ENCODE measurements at places on chromosomes 5 and 9.

DNA sequence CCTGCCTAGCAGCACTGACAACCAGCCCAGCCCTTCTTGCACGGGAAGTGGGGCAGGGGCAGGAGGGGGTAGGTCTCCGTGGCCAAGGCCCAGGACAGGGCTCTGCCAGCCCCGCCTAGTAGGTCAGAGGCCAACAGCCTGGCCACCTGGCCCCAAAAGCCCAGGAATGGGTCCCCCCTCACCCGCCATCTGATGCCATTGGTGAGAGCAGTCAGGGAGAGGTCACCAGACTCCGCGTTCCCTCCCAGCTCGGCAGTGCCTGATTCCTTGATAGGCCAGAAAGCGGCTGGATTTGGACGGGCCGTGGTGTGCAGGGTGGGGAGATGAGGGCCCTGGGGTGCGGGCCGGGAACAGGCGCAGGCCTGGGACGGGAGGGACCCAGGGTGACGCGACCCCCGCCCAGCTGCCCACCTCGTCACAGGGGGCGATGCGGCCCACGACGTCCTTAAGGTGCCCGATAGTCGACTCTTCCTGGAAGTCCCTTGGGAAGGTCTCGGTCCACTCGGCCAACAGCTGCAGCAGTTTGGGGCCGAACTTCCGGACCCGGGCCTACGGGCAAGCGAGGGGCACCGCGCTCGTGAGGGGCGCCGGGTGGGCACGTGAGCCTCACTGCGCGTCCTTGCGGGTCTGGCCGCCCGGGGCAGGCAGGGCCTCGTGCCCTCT lies 64.5 kb upstream of the RNF130 start:
- no peak for DNase-seq

- no peak for DNase-seq
These were observed 8.3 kb upstream of the RETREG1 start for GRCh38 chr5:16625096-16625495.

DNA sequence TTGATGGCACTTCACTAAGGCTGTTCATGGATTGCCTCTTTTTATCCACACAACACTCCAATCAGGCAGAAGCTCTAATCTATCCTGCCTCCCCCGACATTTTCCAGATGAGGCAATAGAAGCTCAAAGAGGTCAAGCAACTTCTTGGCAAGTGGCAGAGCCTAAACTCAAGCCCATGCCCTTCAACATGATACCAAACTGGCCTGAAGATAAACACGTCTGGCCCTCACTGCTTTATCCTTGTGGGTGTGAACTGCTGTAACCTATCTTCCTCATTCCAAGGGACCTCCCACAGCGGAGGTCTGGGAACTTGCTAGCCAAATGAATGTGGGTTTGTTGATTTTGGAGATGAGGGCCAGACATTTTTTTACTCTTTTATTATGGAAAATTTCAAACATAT lies 9.5 kb downstream of the SLC35A4 start:
- no peak for DNase-seq

DNA sequence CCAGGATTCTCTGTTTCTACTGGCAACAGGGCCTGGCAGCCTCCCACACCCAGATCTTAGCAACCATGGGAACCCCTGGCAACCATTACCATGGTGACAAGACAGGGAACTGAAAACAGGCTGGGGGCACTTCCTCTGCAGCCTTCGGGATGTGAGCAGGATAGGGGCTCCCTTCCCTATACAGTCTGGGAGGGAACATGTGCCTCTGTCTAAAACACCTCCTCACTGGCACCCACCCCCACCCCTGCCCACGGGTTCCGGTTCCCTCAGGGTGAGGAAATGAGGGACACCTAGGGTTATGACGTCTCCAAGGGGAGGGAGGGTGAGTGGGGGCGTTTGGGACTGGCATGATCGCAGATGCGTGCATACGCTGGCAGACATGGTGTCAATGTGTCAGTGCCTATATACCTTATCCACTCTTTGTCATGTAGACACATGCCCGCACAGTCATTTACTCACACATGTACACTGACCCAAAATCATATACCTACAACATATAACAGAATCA lies 3.0 kb upstream of the DNAJB5 start:
- DNase-seq = peak; percentile 55

DNA sequence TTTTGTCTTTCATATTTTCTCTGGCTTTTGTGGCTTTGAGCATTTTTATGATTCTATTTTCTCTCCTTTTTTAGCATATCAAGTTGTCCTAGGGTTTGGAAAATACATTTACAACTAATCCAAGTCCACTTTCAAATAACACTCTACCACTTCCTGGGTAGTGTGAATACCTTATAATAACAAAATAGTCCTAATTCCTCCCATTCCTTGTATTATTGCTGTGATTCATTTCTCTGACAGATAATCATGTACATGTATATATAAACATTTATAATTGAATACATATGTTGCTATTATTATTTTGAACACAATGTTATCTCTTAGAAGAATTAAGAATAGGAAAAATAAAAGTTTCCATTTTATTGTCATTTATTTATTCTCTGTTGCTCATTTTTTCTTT lies 14.9 kb upstream of the ADAM19 start:
- no peak for DNase-seq

- no peak for DNase-seq
These were observed 6.1 kb upstream of the LHX3 start for GRCh38 chr9:136211006-136211405.

DNA sequence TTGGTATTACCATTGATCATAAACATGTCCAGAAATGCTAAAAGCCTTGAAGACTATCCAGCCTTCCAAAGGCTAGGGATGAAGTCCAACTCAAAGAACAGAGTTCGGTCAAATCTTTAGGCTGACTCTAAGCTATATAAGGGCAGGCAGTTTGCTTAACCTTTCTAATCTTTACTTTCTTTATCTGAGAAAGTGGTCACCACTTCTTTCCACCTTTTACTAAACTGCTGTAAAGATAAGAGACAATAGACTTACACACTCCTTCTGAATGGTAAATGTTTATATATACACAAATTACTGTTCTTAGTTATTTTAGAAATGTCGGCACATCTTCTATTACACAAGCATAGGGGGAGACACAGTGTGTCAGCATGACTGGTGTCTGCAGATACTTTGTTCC lies 100.4 kb downstream of the NREP start:
- DNase-seq = no peak

DNA sequence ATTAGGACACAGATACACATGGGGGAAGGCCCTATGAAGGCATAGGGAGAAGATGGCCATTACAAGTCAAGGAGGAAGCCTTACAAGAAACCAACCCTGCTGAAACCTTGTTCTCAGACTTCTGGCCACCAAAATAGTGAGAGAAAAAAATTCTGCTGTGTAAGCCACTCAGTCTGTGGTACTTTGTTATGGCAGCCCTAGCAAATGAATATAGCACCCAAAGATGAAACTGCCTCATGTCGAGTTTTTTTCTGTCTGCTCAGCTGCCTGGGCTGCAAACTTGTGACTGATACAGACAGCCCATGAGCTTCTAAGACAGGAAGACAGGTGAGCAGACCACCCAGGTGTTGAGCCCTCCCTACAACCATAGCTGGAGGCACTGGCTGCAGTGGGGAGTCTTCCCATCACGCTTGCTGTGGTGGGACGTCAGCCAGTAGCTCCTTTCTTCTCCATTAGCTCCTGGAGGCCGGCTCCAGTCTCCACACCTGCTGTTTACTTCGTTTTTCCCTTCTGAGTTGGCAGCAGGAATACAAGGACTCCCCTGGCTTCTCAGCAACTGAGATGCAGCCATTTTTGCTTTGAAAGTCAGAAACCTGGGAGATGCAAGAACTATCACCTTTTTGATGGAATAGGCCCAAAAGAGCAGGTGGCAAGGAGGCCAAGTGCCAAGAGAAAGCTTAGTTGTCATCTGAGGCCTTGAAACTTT lies 164.9 kb downstream of the SEMA6A start:
- DNase-seq = no peak

DNA sequence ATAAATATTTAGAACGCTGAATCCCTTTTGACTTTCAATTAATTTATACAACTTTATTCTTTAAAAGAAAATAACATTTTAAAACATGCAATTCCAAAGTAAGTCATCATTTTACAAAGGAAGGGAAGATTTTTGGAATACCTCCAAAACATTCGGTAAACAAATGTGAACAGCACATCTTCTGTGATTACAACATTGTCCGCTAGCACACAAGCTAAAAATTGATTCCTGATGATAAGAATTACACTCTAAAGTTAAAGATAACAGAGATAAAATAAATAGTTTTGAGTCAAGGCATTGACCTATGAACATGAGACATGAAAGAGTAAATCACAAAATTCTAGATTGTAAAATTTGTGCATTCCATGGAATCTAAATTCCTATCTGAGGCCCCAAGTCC lies 56.2 kb upstream of the TRAF1 start:
- no peak for DNase-seq

DNA sequence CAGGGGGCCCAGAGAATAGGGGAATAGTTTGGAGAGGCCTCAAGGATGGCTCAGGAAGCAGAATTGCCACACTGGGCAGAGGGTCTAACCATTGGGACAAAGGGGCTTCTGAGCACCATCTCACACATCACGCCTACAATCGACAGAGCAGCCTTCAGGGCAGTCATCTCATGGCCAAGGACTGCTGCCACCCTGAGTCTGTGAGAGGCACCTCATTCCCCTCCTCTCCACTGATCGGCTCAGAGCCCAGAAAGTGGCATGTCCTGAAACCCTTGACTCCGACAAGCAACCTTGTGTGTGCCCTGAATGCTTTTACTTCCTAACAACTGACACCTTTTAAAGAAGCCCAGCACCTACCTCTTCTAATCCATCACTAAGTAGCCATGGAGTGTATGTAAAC lies 128.9 kb upstream of the PTPN3 start:
- DNase-seq = no peak

- no peak for DNase-seq
These were observed 331.3 kb downstream of the ASTN2 start for GRCh38 chr9:117083559-117083958.

GRCh38 chr5:64594601-64595000 lies 88.8 kb downstream of the RGS7BP start:
- DNase-seq = no peak

GRCh38 chr9:4333787-4334186 lies 33.9 kb upstream of the GLIS3 start:
- DNase-seq = no peak

DNA sequence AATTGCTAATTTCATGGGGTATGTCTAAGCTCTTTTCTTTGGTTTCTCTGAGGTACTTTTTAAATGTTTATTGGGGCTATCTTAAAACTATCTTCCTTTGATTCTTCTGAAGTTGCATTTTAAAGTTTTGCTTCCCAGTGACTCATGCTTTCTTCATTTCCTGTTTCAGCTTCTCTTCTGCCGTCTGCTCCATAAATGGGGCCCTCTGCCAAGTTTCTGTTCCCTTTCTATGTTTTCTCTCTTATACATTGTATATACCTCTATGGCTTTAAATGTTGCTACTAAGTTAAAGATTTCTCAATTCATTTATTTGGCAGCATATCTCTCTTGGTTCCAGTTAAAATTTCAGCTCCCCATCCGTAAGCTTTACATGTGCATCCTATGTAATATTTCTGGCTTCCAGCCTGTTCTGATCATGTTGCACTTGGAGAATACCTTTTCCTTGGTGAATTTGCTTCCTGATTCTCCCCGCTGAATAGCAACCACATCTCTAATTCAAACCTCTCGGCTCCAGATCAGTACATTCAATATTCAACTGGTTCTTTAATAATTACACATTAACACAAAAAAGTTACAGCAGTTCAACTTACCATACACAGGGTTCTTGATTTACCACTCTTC lies 125.3 kb downstream of the ST8SIA4 start:
- no peak for DNase-seq

- DNase-seq = no peak
These were observed 7.2 kb downstream of the HMGCS1 start for GRCh38 chr5:43305948-43306565.

DNA sequence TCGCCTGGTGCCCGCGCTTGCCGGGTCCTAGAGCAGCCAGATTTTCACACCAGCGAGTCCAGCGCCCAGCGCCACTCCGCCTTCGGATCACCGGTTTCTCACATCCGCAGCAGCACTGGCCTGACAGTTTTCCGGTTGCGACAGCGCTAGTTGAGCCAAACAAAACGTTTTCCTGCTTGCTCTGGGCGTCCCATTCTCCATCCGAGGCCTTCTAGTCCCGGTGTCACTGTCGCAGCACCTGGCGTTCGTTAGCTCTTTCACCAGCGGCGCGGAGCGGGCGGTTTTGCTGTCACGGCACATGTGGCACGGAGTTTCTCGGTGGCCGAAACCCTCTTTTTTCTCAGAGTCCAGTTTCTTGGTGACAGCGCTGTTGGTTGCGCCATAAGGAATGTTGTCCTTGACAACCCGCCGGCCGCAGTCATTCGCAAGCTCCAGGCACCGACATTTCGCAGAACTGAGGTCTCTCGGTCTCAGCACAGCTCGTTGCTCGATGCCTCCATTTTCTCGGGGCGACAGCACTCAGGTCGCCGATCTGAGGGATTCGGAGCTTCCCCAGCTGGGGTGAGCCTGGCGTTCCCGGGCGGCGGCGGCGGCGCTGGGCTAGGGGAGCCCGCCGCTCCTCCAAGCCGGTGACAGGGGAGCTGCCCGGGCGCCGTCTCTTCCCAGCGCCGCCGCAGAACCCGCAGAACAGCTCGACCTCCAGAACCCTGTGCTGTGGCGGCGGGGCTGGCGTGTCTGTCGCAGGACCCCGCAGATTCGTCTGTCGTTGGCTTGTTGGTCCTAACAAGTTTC lies 47.8 kb downstream of the ANXA2R start:
- DNase-seq = peak; percentile 55

- no peak for DNase-seq
These were observed 323.0 kb downstream of the TMEM167A start for GRCh38 chr5:82754036-82754746.

DNA sequence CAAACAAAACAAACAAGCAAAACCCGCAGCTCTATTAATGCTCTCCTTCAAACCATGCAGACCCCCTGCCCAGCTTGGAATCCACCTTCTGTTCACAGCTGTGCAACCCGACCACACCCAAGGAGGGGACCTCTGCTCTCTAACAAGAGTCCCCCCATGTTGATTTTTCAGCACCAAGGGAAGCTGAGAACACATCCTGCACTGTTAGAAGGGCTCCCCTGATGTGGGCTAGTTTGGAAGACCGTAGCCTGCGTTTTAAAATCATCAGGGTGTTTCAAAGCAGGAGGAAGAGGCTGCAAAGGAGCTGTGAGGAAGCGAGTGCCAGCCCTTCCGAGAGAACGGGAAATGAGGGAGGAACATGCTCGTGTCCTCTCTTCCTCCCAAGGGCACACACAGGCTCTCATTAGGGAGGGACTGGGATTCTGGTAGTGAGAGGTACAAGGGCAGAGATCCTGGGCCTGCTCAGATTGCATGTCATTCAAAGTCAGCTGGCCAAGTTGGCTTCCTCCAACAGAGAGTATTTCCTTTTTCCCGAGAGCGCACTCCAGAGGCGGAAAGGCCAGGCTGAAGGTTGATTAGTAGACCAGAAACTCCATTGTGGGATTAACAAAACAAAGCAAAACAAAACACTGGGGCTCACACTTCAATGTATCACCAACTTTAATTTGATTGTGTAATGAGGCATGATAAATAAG lies 185.9 kb downstream of the SEMA6A start:
- no peak for DNase-seq

- no peak for DNase-seq
These were observed 34.3 kb downstream of the MRPL36 start for GRCh38 chr5:1765141-1765879.

GRCh38 chr5:73687357-73687756 lies 61.4 kb downstream of the ARHGEF28 start:
- no peak for DNase-seq

All from T-helper 9 cell (primary cell).